ENCODE measurements at places on chromosomes 4 and X.

DNA sequence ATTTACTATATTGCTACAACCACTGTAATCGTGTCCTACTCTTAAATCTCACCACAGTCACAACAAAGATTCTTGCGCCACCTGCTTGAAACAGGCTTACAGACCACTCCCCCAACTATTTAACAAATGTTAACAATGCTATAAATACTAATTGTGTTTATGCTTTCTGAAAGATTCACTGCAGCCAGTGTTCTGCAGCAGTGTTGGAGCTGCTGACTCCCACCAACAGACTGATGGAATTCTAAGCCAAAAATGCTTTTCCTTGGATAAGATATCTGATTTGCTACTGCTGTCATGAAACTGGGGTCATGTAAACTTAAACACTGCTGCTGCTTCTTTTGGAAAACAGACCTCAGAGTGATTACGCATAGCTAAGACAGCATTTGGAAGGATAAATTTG is 244.2 kb upstream of the MAB21L2 start:
- DNase-seq, result no peak

- no peak for DNase-seq
Observed at GRCh38 chr4:113179091-113179490, 129.6 kb downstream of the ANK2 start.

DNA sequence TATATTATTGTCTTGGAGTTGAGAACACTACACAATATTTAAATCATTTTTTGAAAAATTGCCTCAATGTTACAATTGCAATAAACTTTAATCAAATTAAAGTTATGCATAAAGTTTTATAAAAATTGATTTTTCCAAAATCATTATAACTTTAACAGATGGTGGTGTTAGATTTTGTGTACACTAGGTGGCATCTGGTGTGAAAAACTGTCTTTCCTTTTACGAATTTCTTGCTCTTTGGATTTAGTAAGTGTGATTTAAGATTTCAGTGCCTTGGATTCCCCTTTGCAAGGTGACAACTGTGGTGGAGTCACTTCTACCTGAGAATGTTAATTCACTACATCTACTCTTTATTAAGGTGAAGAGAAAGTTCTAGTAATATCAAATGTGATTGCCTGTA is 91.6 kb downstream of the AREG start:
- DNase-seq, result no peak

DNA sequence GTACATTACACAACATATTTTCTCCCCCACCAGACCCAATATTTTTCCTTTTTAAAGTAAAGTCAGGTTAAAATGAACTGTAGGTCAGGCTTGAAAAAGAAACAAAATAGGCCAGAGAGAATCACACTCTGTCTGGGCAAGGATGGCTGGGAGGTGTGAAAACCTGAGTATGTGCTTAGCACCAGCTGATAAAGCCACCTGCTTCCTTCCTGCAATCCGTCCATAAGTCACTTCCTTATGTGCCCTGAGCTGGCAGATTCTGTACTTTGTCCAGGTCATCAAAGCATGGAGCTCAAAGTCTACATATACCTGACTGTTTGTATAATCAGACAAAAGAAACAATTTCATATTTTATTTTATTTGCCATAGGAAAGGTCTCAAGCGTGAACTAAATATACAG is 37.7 kb downstream of the ANTXR2 start:
- DNase-seq, result no peak

DNA sequence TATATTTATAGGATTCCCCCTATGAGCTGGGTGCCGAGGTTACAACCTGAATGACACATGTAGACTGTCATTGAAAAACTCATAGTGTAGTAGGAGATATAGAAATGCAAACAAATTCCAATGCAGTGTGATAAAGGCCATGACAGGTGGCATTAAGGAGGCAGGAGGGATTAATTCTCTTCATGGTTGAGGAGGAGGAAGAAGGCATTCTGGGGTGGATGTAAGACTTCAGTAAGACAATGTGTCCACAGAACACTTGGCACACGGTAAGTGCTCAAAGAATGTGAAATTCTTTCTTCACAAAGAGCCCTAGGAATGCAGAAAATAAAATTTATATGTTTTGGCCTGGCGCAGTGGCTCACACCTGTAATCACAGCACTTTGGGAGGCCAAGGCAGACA is 136.5 kb downstream of the RBM47 start:
- DNase-seq, result no peak

DNA sequence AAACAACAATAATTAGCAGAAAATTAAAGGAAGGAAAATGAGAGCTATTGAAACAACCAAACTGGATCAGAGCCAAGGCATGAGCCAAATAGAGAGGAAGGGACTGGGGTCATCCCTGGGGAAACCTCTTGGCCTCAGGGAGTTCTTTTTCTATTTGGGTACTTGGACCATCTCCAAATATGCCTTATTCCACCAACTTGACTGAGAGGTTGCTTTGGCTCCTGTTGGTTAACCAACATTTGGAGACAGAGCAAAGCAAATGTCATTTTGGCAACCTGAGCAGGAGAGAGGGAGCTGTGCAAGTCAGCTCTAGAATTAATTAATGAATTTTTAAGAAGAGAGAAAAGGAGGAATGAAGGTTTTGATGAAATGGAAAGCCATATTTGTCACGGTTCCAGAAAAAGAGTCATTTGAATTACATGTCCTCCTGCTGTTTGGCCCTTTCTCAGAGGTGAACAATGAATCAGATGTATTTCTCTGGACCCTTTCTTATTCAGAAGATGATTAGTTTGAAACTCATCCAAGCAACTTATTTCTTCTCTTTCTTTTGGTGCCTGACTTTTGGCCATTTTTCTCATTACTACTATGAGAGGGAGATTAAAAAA is 119.1 kb downstream of the CNKSR2 start:
- no peak for DNase-seq

DNA sequence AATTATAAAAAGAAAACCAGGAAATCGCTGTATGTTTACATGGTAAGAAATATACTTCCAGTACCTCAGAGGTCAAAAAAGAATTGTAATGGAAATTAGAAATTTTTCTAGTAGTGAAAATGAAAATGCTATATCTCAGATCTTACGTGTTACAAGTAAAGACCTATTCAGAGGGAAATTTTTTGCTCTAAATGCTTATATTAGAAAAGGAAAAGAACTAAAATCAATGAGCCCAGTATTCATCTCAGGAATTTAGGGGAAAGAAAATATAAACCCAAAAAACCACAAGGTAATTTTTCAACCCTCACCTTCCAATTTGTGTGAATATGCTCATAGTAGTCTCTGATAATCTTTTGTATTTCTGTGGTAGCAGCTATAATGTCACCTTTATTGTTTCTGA is 145.6 kb downstream of the RAP1GDS1 start:
- DNase-seq, result no peak

DNA sequence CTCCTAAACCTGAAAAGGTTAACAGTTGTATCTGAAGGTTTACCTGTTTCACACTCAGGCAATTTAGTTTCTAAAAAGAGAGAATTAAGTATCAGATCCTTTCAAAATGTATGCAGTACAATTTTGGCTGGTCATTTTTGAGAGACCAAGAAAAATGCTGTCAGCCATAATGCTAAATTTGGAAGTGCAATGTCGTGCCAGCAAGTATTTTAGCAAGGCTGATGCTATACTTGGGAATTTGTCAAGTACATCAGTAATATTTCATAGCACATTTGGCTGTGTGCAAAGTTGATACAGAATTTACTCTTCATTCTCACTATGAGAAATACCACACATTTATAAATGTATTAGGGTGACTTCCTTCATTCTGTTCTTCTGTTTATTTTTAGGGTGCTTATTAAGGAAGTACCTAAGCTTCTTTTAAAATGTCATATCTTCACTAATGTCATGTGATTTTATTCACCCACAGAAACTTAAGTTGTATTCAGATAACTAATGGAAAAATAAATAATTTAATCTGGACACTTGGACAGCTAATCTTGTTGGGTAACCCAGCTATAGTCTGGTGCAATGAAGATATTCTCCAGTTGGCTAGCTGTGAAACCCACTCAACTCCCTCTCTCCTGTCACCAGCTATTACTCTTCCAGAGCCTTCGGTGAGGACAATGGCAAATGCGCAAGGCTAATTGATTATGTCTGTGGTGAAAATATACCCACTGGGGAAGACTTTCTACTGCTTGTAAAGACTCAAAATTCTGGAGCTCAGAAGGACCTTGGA is 84.2 kb upstream of the TLL1 start:
- no peak for DNase-seq

GRCh38 chr4:121953860-121954259 is 2.0 kb upstream of the TRPC3 start:
- no peak for DNase-seq

DNA sequence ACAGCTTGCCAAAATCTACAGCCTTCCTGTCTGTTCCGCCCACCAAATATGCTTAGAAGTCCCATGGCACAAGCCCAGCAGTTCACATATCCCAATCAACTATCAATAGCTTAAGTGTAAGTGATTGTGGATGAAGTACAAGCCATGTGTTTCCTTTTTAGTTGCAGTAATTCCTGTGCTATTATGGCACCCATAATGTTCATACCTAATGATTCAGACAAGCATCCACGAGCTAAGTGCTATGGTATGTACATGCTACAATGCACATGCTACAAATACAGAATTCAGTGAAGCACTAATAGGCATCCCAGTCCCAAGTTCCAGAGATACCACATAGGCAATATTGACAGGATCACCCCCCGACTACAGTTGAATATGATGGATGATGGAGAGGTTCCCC is 94.5 kb downstream of the PCDH19 start:
- no peak for DNase-seq

- DNase-seq, result no peak
Observed at GRCh38 chr4:169628579-169628978, 8.2 kb downstream of the CLCN3 start.

DNA sequence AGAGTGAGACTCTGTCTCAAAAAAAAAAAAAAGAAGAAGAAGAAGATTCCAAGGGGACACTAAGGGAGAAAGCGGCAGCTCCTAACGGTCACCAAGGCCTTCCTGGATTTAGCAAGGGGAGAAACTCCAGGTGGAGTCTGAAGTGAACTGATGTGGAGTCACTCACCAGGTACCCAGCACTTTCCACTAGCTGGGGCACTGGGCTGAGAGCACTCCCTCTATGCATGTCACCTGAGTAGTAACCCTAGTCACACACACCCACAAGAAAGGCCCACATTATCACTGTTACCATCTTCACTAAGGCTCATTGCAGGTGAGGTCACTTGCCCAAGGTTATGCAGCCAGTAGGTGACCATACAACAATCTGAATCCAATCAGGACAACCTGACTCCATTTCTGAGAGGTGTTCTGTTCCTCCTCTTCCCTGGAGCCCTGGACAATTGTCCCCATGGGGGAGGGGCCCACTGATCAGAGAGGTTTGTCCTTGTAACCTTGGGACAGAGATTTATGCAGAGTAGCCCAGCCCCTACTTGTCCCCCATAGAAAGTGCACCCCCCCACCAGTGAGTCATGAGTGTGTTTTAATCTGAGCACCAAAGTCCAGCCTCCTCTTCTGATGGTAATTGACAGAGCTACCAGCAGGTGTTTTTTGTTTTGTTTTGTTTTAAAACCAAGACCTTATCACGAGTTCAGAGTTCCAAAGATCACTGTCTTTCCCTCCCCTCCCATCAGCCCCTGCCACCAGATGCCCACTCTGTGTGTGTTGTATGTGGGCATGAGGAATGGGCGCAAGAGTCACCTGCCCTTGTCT is 5.9 kb upstream of the SASH3 start:
- DNase-seq, result no peak

DNA sequence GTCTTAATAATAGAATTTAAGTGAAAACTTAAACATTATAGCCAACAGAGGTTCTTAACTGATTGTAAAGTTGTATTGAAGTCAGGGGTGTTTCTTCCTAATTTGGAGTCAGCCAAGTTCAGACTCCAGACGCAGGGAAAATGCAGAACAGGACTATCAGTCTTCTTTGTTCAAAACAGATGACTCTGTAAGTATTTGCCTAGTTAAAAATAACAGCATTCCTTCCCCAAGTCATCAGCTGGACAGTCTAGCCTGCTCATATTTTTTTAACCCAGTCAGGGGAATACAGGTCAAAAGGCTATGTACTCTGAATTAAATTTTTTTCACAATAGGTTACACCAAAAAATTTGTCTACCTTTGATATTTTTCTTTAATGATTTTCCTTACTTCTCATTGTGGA is 73.8 kb upstream of the DCLK2 start:
- DNase-seq, result no peak

DNA sequence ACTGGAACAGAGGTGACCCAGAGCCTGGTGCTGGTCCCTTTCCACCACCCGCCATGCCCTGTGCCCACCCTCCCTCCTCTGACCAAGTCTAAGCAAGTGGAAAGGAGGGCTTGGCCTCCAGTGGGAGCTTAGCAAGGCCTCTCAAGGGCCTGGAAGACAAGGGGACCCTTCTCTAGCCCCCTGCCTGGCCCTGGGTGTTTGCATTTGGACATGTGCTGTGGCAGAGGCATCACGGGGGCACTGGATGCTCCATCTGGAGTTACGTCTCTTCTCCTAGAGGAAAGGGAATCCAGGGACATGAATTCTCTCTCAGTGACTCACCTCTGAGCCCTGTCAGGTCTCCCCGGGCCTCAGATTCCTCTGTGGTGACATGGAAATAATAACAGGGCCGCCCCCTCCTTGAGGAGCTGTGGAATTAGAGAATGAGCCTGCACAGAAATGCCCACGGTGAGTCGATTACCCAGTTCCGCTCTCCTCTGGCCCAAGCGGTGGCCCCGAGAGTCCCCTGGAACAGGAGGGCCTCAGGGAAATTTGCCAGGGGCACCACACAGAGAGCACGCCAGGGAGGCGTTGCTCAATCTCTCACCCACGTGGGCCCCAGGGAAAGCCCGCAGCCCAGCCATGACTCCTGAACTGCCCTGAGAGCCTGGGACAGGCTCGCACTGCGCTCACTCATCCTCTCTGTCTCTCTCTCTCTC is 189.6 kb downstream of the BCOR start:
- DNase-seq, result no peak

- no peak for DNase-seq
Observed at GRCh38 chrX:40091691-40092421, 5.9 kb downstream of the BCOR start.

GRCh38 chrX:121581885-121582284 is 534.5 kb downstream of the GLUD2 start:
- DNase-seq, result no peak

GRCh38 chr4:183658362-183659028 is 490 bp downstream of the RWDD4 start:
- DNase-seq, result peak; percentile 44

- DNase-seq, result no peak
Observed at GRCh38 chr4:2961811-2962441, 1.3 kb downstream of the NOP14 start.

GRCh38 chrX:78665342-78665741 is 6.2 kb upstream of the RTL3 start:
- DNase-seq, result no peak

DNA sequence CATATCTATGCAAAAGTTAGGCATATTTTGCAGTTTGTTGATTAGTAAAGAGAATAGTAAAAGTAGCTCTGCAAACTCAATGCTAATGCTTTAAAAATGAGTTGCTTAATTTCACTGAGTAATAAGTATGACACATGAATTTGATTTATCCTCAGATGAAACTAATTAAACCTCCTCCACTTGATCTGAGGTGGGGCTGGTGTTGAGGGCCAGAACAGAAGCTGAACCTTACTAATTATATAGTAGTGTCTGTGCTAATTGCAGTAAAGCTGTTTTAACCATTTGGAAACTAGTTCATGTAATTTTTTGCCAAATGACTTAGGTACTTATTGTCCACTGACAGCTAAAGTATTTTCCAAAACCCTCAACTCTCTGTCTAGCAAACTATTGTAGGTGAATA is 7.7 kb upstream of the PGAM4 start:
- DNase-seq, result no peak

- DNase-seq, result no peak
Observed at GRCh38 chr4:173707658-173708419, 177.8 kb upstream of the HAND2 start.

GRCh38 chrX:113804819-113805218 is 779.1 kb upstream of the HTR2C start:
- no peak for DNase-seq

GRCh38 chr4:136414981-136415380 is 1117.3 kb downstream of the PCDH18 start:
- no peak for DNase-seq
